Neural progenitor cell (in vitro differentiated cells): ENCODE measurements at places on chromosomes 7 and 10.
A peak's percentile ranks its signal among the peaks of the same experiment; 100 is the strongest.

DNA sequence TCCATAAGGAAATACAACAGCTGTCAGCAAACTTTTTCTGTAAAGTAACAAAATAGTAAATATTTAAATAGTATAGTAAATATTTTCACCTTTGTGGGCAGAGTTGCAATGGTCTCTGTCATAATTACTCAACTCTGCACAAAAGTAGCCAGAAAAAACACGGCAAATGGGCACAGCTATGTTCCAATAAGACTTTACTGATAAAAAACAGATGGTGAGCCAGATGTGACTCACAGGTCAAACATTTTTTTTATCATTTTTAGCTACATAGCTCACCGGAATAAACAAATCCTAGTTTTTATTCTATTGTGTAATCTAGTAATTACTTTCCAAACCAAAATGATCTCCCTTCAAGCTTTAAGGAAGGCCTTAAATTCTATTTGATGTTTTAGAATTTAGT lies 55.3 kb downstream of the NCAPG2 start:
- DNase-seq = no peak

DNA sequence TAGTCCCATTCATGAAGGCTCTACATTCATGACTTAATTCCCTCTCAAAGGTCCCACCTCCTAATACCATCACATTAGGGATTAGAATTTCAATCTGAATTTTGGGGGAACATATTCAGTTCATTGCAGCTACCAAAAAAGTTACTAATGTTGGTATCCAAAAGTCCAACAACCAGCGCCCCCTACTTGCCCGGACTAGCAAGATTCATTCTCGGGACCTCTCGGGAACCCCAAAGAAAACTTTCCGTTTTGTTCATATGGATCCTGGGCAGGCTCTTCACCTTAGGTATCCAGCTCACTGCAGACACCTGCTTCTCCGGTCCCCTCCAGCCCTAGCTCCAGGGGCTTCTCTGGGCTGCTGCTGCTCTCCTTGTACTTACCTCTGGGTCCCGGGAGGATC lies 8.9 kb upstream of the GRK5 start:
- DNase-seq = peak; percentile 51

DNA sequence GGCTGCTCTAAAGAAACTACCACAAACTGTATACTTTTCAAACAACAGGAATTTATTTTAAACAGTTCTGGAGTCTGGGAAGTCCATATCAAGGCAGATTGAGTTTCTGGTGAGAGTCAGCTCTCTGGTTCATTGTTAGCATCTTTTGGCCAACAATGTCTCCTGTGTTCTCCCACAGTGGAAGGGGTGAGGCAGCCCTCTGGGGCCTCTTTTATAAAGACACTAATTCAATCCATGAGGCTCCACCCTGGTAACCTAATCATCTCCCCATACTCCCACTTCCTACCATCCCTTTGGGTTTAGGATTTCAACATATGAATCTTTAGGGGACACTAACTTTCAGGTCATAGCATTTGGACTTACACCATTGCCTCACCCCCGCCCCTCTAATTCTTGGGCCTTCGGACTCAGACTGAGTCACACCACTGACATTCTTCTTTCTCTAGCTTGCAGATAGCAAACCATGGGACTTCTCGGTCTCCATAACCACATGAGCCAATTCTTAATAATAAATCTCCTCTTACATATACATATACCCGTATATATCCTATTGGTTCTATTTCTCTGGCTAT lies 64.3 kb upstream of the ANTXRL start:
- DNase-seq = no peak

DNA sequence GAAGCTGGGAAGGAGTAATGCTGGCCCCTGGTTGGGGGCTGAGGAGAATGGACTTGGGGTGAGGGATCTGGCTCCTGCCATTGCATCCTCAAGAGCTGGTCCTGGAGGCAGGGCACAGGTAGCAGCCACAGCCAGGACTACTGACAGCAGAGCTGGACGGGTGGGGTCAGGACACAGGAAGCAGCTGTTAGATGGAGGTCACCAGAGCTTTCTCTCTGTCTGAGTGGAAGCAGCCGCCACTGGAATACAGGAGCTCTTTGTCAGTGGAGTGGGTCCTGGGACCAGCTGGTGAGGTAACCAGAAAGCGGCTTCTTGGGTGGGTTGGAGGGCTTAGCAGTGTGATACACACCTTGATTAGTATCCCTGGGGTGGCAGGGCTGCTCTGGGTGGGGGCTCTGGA lies 58.1 kb upstream of the AQP1 start:
- DNase-seq = no peak

GRCh38 chr7:99505324-99505662 lies 831 bp downstream of the ZKSCAN5 start:
- DNase-seq = no peak

DNA sequence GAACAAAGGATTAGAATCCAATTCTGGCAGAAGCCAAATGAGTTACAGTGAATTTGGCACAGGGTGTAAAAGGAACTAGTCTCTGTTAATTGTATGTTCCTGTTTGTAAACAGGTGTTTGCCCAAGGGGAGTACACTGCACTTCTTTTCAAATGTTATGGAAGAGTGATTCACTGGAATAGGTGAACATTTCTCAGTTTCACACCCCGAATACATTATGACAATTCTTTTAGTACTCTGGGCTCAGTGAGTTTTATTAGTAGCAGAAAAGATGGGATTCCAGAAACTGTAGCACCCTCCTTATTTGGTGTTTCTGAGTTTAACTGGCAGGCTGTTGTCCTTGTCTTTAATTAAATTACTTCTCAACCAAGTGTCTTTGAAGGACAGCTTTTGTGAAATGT lies 329.2 kb downstream of the BBS9 start:
- no peak for DNase-seq

DNA sequence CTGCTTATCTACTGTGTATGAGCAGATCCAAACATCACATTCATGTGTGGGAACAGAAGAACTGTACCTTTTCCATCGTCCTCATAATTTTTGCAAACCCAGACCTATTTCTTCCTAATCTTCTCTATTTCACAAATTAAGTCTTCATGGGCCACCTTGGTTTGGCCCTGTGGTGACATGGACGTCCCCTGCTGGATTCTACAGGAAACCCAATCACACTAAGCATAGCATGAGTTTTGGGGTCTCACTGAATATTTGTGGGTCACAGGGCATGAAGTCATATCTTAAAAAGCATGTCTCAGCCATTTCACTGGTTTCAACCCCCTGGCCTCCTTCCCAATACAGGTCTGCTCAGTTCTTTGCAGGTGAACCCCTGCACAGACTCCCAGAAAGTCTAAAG lies 35.8 kb upstream of the CDCA7L start:
- no peak for DNase-seq

GRCh38 chr10:102677331-102678067 lies 33.2 kb downstream of the TRIM8 start:
- DNase-seq = no peak

DNA sequence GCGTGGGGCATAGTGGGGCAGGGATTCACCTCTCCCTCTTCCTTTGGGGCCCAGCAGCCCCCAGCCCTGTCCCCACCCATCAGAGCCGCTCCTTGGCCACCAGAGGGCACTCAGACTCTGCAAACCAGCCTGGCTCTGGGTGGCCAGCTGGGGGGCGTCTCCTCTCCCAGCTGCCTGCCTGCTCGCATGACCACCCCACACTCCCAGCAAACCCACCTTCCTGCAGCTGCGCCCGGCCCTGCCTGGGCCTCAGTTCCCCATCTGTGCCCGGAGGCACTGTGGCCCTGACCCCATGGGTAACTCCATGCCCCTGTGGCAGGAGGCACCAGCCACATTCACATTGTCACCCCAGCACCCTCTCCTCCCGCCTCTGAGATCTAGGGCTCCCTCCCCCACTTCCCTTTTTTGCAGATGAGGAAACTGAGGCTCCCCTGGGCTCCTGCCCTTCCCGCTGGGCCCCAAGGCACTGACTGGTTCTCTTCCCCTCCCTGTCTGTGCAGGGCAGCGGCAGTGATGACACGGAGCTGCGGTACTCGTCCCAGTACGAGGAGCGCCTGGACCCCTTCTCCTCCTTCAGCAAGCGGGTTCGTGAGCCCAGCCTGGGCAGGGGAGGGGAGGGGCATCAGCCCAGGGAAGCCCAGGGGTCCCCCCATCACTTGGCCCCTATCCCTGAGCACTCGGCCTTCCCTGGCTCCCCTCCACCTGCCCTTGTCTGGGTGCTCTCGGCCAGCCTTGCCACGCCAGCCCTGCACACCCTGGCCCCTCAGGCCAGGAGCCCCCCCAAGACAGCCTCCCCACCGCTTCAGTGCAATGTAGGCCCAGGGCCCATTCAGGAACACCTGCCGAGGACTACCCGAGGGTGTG lies 6.9 kb upstream of the SH2B2 start:
- peak; percentile 89 for DNase-seq

DNA sequence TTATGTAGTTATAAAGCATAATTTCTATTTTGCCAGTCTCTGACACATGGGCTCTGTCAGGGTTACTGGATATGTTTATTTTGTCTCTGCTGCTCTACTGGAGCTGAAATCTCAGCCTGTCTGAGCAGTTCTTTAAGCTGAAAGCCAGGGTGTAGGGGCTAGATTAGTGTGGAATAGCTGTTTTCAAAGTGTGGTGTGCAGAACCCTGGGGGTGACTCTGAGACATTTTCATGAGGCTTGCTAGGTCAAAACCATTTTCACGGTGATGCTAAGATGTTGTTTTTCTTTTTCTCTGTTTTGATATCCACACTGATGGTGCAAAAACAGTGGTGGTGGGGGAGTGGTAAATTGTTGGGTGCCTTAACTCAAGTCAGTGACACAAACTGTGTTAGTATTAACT lies 45.5 kb downstream of the CREM start:
- DNase-seq = no peak

GRCh38 chr10:47041396-47042198 lies 130.4 kb downstream of the PTPN20 start:
- DNase-seq = no peak

DNA sequence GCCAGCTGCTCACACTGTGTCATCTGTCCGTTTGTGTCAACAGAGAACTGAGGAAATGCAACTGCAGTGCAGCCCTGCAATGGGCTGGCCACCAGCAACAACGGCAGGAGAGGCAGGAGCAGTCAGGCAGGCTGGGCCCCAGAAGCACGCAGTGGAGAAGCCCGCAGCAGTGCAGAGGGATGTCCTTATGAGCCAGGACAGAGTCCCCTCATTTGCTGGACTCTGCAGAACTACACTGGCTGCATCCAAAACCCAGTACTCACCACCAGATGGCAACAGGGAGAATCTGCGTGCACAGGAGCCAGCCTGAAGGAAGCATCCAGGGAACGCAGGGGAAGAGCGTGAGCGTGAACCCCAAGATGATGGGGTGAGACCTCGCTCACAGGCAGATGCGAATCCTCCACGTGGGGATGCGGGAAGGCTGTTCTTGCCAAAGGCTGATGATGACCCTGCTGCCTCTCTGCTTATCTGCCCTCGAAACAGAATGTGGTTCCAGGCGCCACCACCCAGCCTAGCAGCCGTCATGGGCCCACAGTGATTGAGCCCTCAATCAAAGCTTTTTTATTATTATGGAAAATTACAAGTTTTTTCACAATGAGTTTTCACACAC lies 232.1 kb downstream of the PTPRN2 start:
- peak; percentile 51 for DNase-seq

- DNase-seq = no peak
Measured at GRCh38 chr7:140888087-140888486, 36.6 kb downstream of the BRAF start.

GRCh38 chr10:132364594-132364970 lies 32.4 kb upstream of the PWWP2B start:
- no peak for DNase-seq

DNA sequence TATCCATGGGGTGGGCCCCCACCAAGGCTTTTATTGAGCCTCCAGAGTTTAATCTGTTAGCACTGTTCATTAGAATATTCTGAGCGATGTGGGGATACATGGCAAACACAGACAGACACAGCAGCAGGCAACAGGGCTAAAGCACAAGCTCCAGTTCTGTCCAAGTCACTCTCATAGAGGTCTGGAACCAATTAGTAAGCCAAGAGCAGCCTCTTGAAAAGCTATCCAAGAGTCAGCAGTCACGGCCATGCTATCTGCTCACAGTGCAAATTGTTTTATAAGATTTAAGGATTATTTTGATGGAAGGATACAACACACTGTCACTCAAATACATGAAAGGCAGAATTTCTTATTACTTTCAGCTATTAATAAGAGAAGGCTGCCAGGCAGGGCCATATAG lies 86.4 kb upstream of the DGKB start:
- DNase-seq = no peak

GRCh38 chr10:34719746-34720145 lies 95.3 kb downstream of the PARD3 start:
- no peak for DNase-seq

DNA sequence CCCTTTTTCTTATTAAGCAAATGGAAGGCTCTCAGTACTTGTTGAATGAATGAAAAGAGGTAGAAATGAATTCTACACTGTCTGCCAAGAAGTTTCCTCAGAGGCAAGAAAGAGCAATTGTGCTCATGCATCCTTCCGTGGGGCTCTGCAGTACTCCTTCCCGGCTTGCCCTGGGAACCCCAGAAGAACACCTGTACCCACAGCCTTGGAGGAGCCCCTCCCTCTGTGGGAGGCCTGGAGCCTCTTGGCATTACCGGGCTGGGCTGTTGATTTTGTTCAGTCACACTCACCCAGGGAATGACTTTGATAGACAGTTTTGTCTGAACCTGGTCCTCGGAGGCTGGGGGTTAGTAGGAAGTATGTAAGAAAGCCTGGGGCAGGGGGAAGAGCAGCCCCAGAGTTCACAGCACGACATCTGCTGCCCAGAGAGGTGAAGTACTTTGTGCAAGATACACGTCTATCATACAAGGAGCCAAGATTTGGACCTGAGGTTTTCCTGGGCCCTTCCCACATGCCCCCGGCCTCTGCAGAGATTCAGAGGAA lies 134.8 kb upstream of the GDF10 start:
- no peak for DNase-seq

DNA sequence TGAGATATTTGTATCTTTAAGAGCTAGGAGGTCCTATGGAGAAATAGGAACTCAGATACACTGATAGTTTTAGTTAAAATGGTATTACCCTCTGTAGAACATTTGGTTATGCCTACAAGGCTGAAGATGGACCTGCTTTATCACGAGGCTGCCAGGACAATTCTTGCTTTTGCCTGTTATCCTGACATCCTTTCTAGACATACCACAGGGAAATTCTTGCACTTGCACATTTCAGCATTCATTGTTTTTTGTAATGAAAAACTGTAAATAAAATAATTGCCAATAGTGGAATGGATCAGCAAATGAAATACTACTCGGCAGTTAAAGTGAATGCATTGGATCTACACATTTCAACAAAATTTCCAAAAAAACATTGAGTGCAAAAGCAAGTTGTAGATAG lies 9.7 kb downstream of the COL28A1 start:
- no peak for DNase-seq

- DNase-seq = no peak
Measured at GRCh38 chr7:101436221-101436735, 73.6 kb downstream of the COL26A1 start.

GRCh38 chr7:70377957-70378356 lies 754.0 kb upstream of the GALNT17 start:
- no peak for DNase-seq
